ENCODE measurements at places on chromosomes 7 and 10.

DNA sequence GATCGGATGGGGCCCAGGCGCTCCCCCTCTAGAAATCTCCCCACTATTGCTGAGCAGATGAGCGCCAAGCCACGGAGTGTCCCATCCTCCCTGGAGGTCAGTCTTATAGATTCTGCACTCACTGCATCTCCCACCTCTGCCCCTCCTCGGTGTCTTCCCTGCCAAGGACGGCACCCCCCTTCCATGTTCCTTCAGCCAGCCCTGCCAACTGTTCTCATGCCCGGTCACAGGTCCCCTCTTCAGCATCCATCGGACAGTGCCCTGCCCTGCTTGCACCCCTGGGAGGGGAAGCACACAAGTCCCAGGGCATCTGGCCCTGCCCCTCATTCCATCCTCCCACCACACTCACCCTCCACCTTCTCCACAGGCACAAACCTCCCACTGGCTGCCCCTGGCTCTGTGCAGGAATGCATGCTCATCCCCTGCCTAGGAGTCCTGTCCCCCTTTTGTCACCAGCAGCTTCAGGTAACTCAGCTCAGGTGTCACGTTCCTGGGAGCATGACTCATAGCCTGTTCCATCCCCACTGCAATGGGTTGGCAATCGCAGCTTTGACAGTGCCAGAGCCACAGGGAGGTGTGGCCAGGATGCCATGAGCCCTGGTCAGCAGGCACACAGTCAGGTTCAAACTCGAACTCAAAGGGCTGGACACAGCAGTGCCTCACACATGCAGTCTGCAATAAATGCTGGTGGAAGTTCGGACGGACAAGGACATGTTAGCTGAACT lies 234.7 kb upstream of the TCERG1L start:
- DNase-seq = no peak

DNA sequence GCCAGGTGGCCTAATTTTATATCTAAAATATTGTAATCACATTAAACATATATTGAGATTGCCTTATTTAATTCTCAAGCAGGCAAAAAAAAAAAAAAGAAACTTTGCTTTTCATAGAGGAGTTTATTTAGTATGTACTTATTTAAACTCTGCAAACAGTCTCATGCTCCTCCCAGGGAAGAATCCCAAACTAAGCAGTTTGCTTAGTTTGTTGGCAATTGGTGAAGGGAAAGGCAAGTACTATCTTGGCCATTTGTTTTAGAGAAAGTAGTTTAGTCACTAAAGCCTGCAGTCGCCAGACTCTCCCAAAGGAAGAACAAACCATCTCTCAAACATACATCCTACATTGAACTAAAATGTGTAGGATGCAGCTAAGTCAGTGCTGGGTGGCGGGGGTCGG lies 226.8 kb downstream of the CDC14C start:
- no peak for DNase-seq

- no peak for DNase-seq
Measured at GRCh38 chr7:45993621-45994020, 72.5 kb upstream of the IGFBP3 start.

GRCh38 chr7:96224685-96225084 lies 97.2 kb downstream of the SLC25A13 start:
- DNase-seq = peak; percentile 15
